RPMI8226 (cell line): ENCODE measurements at places on chromosomes 7 and 10.
A peak's percentile ranks its signal among the peaks of the same experiment; 100 is the strongest.

GRCh38 chr7:43072530-43072929 is 39.9 kb upstream of the HECW1 start:
- DNase-seq, result peak; percentile 11

- DNase-seq, result no peak
Observed at GRCh38 chr7:113730309-113730955, 188.4 kb downstream of the PPP1R3A start.

DNA sequence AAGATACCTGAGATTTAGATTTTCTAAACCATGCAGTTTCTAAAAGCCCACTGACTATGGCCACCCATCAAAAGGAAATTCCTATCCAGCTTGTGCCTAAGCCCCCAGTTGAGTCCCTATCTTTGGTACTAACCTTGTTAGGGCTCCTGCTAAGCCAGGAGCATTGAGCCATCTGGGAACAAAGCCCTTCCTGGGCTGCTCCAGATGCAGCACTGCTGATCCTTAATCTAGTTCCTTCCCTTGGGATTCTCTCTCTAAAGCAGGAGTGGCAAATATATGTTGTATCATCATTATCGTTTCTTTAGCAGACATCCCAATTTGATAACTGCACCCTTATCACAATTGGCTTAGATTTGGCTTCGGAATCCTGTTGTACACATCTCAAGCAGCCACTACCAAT is 24.7 kb upstream of the PDLIM1 start:
- DNase-seq, result no peak

- DNase-seq, result no peak
Observed at GRCh38 chr7:141119187-141119586, 45.3 kb downstream of the TMEM178B start.

GRCh38 chr10:112271982-112272381 is 11.2 kb upstream of the TECTB start:
- DNase-seq, result no peak

DNA sequence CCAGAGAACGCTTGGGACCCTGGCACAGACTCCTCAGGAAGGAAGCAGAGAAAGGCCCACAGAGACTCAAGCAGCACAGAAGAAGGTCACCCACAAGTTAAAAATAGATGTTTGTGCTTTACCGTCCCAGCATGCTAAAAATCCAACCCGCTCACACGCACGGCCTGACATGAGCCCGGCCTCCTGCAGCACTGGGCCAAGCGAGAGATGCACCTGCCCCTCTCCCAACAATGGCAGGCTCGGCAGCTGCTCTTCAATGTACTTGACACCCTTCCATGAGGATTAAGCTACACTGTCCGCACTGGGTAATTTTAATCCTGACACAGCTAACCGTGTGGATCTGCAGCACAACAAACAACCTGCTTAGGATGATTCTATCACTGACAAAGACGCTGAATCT is 9.3 kb downstream of the DIP2C start:
- DNase-seq, result peak; percentile 58

- DNase-seq, result no peak
Observed at GRCh38 chr10:48478469-48478868, 126.4 kb downstream of the ARHGAP22 start.

DNA sequence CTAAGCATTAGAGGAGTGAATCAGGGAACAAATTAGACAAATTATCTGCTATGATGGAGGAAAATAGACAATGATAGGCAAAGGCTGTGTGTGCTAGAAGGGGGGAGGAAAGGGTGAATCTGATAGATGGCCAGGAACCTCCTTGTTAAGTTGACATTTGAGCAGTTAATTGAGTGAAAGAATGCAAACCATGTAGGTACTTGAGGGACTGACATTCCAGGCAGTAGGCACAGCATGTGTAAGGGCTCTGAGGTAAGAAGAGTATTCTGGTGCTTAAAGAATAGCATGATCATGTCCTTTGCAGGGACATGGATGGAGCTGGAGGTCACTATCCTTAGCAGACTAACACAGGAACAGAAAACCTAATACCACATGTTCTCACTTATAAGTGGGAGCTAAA is 48.6 kb upstream of the TES start:
- DNase-seq, result no peak

- no peak for DNase-seq
Observed at GRCh38 chr10:96670786-96671185, 49.5 kb downstream of the PIK3AP1 start.

GRCh38 chr7:101947899-101948298 is 130.5 kb downstream of the CUX1 start:
- DNase-seq, result no peak

DNA sequence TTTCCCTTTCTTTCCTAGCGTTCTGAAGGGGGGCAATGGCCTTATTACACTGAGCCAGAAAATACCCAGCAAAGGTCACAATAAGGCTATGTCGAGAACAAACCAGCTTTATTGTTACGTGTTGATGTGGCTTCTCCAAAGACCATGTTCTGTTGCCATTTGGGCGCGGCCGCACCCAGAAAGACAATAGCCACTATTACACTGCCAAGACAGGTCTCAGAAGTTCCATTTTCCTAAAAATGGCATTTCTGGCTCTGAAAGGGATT is 77.8 kb downstream of the PROSER2 start:
- DNase-seq, result no peak

GRCh38 chr7:129764247-129765084 is 152.9 kb downstream of the NRF1 start:
- DNase-seq, result no peak

- DNase-seq, result peak; percentile 63
Observed at GRCh38 chr10:90751107-90751997, 106.5 kb downstream of the HTR7 start.

DNA sequence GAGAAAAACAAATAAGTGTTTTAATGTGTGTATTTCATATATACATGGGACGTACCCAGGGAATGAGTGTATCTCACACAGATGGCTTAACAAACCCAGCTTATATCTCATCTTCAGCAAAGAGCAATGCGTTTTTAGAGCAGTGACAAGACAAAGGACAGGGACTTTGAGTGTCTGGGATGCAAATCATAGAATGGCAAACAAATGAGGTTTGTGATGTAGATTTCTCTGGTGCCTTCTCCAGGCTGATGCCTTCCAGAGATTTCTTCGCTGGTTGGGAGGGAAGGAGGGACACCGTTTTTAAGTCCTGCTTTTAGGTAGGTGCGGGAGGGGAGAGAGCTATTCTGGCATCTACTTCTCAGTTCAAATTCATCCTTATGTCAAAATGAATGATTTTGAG is 16.6 kb downstream of the LANCL2 start:
- DNase-seq, result no peak

GRCh38 chr7:28292834-28293526 is 112.4 kb upstream of the JAZF1 start:
- no peak for DNase-seq

DNA sequence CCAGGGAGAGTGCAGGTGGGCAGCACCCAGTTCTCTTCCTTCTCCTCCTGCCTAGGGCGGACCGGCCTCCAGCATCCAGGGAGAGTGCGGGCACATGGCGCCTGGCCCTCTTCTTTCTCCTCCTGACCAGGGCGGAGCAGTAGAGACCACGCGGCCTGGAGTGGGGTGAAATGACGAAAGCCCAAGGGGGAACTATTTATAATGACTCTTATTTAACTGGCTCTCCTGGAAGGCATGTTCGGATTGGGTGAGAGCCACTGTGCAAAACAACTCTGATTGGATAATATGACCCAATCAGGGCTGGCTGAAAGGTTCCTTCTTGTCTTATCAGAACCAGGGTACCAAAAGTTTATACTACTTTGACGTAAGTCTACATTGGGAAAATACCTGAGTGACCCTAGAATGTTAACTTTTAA is 63.1 kb downstream of the ZNF37A start:
- DNase-seq, result peak; percentile 34

DNA sequence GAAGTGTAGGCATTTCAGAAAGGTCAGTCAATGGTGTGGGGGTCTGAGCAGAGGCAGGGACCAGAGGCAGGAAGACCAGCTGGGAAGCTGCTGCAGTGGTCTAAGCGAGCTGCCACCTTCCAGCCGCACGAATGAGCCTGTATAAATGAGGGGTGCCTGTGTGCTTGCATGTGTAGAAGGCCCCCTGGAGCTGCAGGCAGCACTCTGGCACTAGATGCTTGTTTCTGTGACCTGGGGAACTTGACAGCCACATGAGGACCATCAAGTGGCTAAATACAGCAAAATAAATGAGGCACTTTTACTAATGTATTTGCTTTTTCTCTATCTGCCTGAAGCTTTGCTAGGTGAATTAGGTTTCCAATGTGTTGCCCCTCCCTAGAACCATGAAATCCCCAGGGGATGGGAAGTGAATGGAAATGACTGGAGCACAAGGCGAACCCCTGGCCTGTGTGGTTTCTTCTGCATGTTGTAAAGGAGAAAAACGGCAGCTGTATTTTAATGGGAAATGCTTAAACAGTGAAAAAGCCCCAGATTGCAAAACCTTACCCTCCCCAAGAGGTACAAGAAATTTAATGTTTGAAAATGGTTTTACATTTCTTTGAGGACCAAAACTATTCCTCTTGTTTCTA is 57.7 kb downstream of the PYROXD2 start:
- no peak for DNase-seq

DNA sequence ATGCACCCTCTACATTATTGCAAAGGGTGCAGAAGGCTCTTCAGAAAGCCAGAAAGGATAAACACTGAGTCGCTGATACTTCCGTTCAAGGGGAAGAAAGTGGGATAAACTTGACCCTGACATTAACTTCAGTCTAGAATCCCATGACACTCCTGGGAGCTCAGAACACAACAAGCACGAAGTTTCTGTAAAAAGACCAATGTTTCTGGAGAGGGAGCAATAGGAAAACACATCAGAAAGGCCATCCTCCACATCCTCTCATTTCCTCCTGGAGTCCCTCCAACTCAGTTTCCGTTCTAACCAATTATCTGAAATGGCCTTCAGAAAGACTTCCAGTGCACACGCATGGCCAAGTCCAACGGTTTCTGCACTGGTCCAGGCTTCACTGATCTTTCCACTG is 113.5 kb downstream of the SORBS1 start:
- DNase-seq, result no peak

- DNase-seq, result no peak
Observed at GRCh38 chr10:7518693-7519092, 107.9 kb upstream of the SFMBT2 start.

GRCh38 chr7:22949944-22950343 is 64.0 kb downstream of the HYCC1 start:
- DNase-seq, result no peak

DNA sequence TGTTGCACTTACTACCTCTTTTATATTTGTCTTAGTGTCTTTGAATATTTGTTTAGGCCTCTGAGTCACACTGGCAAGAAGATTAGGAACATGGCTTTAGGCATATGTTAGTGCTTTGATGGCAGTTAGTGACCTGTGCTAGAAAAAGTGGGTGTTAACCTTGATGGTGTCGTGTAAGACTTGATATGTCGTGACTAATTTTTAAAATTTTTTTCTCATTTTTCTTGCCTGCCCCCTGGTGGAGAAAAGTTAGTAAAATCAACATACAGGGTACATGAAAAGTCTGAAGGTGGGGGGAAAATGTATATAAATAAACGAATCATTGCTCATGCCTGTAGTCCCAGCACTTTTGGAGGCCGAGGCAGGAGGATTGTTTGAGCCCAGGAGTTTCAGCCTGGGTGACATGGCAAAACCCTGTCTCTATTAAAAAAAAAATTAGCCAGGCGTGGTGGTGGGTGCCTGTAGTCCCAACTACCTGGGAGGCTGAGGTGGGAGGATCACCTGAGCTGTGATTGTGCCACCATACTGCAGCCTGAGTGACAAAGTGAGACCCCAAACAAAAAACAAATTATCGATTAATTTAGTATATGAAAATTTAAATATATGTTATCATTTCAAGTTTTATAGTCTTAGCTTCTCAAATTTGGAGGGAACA is 44.6 kb downstream of the TAX1BP1 start:
- DNase-seq, result peak; percentile 40

DNA sequence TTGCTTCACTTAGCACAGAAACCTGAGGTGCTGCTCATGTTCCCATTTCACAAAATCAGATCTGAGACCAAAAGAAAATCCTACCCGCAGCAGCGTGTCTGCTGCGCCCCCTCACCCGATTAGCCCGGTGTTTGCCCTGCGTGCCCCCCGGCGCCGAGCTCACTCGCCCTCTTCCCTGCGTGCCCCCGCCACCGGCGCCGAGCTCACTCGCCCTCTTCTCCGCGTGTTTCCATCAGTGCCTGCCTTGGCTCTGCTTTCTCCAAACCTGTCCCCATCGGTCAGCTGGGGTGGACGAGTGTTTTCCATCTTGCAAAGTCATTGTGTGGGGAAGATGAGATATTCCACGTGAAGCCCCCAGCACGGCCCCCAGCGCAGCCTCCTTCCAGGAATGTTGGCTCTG is 225.3 kb upstream of the PITRM1 start:
- no peak for DNase-seq

DNA sequence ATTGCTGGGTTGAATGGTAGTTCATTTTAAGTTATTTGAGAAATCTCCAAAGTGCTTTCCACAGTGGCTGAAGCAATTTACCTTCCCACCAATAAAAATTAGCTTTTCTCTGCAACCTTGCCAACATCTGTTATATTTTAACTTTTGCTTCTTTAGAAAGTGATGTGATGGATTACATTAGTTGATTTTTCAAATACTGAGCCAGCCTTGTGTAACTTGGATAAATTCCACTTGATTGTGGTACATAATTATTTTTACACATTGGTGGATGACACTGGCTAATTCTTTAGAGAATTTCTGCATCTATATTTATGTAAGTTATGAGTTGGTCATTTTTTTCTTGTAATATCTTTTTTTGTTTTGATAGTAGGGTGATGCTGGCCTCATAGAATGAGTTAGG is 634.1 kb downstream of the GALNT17 start:
- no peak for DNase-seq

DNA sequence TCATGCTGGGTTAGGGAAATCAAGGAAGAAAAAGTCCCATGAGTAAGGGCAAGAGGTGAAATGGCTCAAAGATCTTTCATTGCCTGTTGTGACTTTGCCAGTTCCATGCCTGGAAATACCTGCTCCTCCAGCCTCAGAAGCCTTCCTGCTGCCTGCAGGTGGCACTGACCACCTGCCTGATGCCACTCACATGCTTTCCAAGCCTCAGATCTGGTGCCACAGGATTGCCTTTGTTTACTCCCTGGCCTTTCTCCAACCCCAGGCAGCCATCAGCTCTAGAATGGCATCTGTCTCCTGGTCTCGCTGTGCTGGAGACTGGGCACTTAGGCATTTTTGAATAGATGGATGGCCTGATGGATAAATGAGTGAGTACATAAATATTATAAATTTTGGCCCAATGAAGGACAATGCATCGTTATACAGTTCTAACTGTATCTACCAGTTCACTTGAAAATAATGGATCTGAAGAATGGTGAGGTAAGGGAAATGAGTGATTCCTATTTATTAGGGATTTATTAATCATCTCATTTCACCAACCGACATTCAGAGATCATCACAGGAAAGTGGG is 657.2 kb downstream of the INHBA start:
- DNase-seq, result no peak

DNA sequence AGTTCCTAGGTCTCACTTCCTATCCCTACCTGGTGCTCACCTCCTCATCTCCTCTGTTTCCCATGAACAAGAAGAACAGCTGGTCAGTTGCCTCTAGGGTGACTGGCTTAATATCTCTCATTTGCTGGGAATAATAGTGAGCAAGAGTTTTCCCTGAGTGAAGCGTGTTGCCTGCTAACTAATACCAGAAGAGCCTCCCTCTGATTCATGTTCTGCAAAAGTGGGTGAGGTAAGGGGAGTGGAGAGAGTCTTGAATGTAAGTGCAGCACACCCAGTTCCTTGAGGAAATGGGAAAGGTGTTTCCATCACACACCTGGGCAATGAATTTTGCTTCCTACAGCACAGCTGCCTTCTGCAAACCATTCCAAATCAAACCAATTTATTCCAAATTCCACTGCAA is 29.6 kb downstream of the FZD1 start:
- DNase-seq, result no peak

- DNase-seq, result no peak
Observed at GRCh38 chr7:138196971-138197896, 121.0 kb downstream of the AKR1D1 start.
